ENCODE measurements at places on chromosomes 3 and 15.

DNA sequence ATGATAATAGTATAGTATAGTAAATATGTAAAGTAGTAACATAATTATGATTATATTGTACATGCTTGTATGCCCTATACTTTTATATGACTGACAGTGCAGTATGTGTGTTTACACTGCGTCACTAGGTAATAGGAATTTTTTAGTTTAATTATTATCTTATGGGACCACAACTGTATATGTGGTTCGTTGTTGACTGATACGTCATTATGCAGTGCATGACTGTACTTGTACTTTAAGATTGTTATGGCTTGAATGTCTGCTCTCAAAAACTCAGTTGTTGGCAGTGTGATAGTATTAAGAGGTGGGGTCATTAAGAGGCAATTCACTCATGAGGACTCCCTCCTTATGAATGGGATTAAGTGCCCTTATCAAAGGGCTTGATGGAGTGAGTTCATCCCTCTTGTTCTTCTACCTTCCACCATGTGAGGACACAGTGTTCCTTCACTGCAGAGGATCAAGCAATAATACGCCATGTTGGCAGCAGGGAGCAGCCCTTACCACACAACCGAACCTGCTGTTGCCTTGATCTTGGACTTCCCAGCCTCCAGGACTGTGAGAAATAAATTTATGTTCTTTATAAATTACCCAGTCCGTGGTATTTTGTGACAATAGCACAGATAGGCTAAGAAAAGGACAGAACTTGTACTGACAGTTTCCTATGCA, 152.2 kb downstream of the NEK11 start:
- DNase-seq: no peak

DNA sequence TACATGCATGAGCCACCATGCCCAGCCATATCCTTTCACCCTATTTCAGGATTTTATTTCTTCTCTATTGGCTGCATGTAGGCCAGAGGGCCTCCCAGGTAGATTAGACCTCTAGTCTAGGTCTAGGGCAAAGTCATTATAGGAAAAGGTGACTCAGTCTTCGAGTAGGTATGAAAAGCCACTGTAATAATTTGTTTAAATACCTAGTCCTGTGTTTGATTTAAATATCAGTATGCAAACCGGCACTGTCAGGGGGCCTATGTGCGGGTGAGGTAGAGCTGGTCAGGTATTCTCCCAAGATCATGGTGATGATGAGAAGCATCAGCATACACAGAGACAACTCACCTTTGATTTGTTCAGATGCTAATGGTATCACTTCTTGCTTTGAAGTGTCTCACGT, 101.4 kb upstream of the UMPS start:
- DNase-seq: no peak

DNA sequence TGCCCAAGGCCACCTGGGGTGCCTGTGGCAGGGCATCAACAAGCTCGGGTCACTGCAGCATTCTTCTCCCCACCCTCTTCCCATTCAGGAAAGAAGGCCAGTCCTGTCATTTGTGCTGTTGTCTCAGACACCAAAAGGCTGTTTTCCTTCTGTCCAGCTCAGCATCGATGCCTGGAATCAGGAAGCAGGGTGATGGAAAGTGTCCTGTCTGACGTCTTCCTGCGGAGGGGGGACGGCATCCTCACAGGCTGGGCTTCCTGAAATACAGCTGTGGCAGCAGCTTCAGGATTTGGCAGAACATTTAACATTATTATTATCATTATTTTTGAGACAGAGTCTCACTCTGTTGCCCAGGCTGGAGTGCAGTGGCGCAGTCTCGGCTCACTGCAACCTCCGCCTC, 33.0 kb upstream of the ANKDD1A start:
- no peak for DNase-seq

GRCh38 chr15:83249030-83249343, 35.5 kb downstream of the BNC1 start:
- no peak for DNase-seq

- no peak for DNase-seq
Observed at GRCh38 chr3:65338571-65338970, 650.8 kb upstream of the ADAMTS9 start.

- no peak for DNase-seq
Observed at GRCh38 chr3:45939341-45939771, 3.9 kb upstream of the CXCR6 start.

GRCh38 chr3:193788189-193788991, 195.4 kb downstream of the OPA1 start:
- DNase-seq: peak; percentile 80

- DNase-seq: no peak
Observed at GRCh38 chr15:87877114-87877810, 379.3 kb downstream of the NTRK3 start.

DNA sequence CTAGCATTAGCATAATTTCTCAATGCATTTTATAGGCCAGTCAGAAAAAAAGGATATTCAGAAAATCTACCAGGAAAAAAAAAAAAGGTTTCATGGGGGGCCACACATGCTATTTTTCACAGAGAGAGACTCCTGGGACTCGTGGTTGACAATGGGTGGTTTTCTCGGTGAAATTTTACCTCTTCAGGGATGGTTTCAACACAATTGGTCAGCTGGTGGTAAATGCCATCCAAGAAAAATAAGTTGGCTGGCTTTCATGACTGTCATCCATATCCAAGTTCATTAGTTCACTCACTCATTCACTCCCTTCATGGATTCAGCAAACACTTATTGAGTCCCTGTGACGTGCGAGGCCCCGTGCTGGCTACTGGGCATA, 217.3 kb downstream of the SHQ1 start:
- no peak for DNase-seq

- no peak for DNase-seq
Observed at GRCh38 chr3:188296761-188297612, 143.0 kb downstream of the LPP start.

- no peak for DNase-seq
Observed at GRCh38 chr3:76463501-76463900, 576.4 kb upstream of the ROBO2 start.

DNA sequence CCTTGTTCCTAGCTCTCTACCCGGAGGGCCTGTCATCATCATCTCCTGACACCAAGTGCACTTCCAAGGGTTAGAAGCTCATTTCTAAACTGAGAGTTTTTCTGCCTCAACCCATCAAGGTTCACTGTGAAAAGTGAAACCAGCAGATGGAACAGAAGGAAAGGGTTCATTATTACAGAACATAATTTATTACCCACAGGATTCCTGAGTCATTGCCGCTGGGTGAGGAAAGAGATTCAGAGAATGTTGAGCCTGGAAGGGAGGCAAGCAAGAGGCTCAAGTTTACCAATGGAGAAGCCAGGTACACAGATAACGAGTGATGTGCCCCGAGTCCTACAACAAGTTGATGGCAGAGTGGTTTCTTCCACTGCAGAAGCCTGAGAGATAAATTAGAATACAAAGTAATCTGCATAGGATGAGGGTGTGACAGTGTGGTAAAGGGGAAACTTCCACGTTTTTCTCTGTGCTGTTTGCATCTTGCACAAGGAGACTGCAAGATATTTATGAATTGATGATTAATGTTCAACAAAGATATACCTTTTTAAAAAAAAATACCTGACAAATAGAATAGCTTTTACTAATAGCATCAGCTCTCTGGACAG, 80.5 kb upstream of the SETMAR start:
- DNase-seq: peak; percentile 26

DNA sequence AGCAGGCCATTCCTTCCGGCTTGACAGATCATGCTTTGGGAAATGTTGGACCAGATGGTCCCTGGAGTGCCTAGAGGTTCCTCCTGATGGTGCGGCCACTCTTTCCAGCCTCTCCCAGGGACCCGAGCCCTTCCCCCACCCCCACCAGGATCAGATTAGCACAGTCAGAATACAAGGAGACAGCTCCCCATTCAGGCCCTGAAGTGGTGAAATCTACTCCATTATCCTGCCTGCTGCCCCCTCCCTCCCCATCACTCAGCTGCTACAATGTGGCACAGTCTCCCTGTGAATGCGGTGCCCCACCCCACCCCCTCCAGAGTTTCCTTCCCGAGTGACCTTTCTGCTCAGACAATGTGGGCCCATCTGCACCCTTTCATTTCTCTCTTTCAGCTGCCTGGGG, 29.4 kb downstream of the RNU5B-1 start:
- no peak for DNase-seq

DNA sequence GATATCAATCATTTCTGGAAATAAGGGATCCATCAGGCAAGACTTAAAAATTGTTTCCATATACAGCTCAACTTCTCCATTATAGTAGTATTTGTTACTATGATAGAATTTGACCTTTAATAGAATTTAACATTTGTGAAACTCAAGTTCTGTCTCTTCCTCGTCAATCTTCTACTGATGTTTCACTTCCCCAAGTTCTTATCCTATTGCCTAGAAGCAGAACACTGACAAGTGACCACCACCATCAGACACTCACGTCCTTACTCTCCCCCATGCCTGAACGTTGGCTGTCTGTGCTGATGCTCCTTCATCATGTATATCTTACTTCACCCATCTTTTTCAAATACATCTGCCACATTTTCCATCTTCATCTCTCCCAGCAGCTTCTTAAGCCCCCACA, 26.6 kb upstream of the TAFA4 start:
- DNase-seq: no peak

DNA sequence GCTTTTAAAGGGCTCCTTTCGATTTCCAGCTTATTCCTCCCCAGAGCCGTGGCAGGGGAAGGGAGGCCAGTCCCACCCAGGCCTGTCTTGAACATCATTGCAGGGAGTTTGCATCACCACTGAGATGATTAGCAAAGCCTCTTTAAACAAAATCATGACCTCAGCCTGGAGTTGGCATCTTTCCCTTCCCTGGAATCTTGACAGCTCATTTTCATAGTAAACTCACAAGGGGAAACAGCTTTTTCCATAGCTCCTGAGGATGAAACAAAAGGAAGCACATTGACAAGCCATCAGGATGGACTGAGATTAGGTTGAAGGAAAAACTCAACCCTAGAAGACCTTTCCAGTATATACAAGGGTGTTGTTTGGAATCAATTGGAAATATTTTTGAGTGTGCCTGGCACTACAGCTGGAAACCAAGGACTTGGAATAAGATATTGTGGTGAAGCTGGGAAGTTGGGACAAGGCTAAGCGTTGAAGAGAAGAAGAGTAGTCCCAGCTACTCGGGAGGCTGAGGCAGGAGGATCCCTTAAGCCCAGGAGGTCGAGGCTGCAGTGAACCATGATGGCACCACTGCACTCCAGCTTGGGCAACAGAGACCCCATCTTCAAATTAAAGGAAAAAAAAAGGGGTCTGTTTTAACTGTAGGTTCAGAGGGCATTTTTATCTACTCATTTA, 3.1 kb upstream of the LARP6 start:
- DNase-seq: no peak

GRCh38 chr3:77699125-77699691, 659.3 kb downstream of the ROBO2 start:
- DNase-seq: no peak

- DNase-seq: no peak
Observed at GRCh38 chr3:81406318-81406717, 355.1 kb downstream of the GBE1 start.

GRCh38 chr15:41925086-41925608, 31.3 kb upstream of the SPTBN5 start:
- DNase-seq: no peak

- no peak for DNase-seq
Observed at GRCh38 chr3:72227486-72228070, 442.6 kb upstream of the PROK2 start.

DNA sequence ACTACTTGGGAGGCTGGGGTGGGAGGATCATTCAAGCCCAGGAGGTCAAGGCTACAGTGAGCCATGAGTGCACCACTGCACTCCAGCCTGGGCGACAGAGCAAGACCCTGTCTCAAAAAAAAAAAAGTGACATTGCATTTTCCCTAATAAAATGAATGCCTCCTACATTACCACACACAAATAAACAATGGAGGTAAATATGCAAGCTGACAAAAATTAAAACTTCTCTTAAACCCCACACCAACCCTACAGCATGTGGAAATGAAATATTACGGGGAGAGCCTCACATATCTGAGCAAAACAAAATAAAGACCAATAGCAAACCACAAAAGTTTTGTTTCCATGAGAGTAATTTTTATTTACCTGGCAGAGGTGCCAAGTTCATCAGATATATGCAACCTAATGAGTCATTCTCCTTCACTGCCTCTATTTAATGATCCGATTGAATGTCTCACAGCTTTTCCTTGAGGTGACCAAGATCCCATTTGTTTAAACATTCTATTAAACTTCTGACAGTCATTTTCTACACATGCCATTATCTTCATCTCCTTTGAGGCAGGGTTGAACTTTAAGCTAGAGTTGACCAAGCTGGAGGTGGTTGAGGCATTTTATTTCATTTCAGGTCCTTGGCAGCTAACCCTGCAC, 9.4 kb upstream of the CAV3 start:
- DNase-seq: no peak

- no peak for DNase-seq
Observed at GRCh38 chr3:151226088-151226563, 23.1 kb upstream of the GPR171 start.

DNA sequence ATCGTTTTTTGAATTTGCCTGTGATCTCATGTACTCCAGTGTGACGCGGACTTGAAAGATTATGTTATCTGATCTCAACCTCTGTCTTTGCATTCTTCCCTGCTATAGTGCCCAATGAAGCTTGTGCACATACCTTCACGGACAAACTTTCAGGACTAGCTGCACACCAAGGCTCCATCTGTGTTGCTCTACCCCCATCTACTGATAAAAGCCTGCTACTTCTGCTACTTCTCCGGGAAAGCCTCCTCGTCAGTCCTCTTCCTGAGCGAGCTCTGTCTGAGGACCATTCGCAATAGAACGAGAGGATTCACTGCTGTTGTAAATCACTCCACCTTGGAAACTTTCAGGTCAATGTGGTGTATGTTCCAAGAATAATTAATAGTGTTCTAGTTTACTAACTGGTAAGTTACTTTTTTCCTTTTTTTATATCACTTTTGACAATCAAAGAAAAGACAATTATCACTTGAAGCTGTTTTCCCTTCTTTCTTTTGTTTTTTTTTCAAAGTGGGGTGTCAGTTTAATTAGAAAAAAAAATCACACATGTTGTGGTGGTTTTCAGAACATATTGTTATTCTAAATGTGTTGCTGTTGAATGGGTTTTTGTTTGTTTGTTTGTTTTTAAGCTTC, 217.6 kb downstream of the ARRDC4 start:
- DNase-seq: peak; percentile 88

DNA sequence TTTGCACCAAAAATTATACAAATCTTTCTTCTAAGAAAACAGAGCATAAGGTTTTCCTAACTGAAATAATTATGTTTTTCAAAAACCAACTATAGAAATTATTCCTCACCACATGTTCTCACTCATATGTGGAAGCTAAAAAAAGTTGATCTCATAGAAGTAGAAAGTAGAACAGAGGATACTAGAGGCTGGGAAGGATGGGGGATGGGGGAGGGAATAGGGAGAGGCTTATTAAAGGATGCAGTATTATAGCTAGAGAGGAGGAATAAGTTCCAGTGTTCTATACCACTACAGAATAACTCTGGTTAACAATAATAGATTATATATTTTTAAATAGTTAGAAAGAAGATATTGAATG, 12.7 kb upstream of the TMEM212 start:
- no peak for DNase-seq

- no peak for DNase-seq
Observed at GRCh38 chr3:190205739-190206138, 85.0 kb upstream of the P3H2 start.

GRCh38 chr15:70892912-70893560, 410 bp downstream of the LRRC49 start:
- peak; percentile 52 for DNase-seq
